ENCODE measurements at places on chromosomes 13 and 19. TPM values are rescaled to one million over a fixed set of nuclear protein-coding genes. Genes with fewer than 3 reads are reported as not detected.

Gene TTC9B
- not detected for total RNA-seq

Gene PLVAP
- total RNA-seq = 0.11 TPM

Gene SGCG
- not detected for total RNA-seq

Gene C19orf33
- not detected for total RNA-seq

Gene TEX26
- not detected for total RNA-seq

DNA sequence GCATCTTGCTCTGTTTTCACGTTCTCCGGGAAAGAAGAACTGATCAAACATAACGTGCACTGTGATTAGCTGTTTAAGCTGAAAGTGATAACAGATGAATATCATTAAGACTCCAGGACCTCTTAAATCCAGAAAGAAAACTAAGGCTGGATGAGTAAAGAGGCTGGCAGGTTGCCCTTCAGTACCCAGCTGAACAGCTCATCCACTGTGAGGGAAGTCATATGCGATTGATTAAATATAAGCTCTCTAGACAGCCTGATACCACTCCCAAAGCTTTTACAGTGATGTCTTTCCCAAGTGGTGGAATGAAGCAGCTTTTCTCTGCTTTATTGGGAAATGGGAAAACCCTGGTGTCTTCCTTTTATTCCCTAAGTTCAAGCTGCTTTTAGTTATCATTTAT lies 116.9 kb downstream of the EFNB2 start:
- peaks cover 10% of the 10 kb centered on the region for H3K27me3 ChIP-seq
- peaks cover 2% of the 10 kb centered on the region for H3K4me1 ChIP-seq
- H3K27ac ChIP-seq = no peak overlapping the region
- H3K4me3 ChIP-seq = no peak overlapping the region
- DNase-seq = no peak

DNA sequence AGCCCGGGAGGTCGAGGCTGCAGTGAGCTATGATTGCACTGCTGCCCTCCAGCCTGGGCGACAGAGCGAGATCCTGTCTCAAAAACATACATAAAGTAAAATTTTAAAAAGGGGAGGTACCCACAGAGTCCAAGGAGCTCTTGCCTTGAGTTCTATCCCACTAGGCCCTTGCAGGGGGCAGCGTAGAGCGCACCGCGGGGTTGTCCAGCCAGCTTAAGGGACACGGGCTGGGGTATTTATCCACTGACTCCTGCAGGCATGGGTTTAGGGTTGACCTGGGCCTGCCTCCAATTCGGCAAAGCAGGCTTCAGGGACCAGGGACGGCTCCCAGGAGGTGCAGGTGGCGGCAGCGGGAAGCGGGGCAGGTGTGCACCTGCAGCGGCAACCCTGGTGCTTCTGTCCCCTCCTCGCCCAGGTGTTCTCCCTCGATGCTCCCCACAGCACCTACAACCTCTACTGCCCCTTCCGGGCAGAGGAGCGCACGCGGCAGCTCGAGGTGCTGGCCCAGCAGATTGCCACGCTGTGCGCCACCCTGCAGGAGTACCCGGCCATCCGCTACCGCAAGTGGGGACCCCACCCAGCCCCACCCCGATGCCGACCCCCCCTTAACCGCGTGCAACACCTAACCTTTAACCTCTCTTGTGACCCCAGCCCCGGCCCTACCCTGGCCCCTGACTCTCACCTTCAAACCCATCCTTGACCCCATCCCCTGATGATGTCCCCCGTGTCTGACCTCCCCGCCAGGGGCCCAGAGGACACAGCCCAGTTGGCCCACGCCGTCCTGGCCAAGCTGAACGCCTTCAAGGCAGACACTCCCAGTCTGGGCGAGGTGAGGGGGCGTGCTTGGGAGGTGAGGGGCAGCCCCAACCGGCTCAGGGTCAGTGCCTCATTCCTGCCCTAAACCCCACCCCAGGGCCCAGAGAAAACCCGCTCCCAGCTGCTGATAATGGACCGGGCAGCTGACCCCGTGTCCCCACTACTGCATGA lies 4.7 kb downstream of the STXBP2 start:
- no peak overlapping the region for H3K27ac ChIP-seq
- DNase-seq = no peak
- peaks cover 35% of the 10 kb centered on the region for H3K4me1 ChIP-seq
- no peak overlapping the region for H3K4me3 ChIP-seq
- no peaks in the 10 kb centered on the region for H3K27me3 ChIP-seq

- H3K4me3 ChIP-seq = no peak overlapping the region
- H3K36me3 ChIP-seq = no peaks in the 10 kb centered on the region
- no peak overlapping the region for H3K27ac ChIP-seq
- no peaks in the 10 kb centered on the region for H3K27me3 ChIP-seq
- H3K4me1 ChIP-seq = peaks cover 2% of the 10 kb centered on the region
These were observed 8.5 kb upstream of the TUBB4A start for GRCh38 chr19:6510618-6511017.

GRCh38 chr13:20297181-20297580 lies 65.1 kb upstream of the GJB6 start:
- no peaks in the 10 kb centered on the region for H3K36me3 ChIP-seq
- H3K4me3 ChIP-seq = no peak overlapping the region
- peaks cover 17% of the 10 kb centered on the region for H3K27me3 ChIP-seq
- DNase-seq = no peak

Measured in activated CD8-positive, alpha-beta T cell treated with anti-CD3 and anti-CD28 coated beads, Interleukin-2, amount 10 ng/mL, durations not matched to agents 7 days and 5 days (primary cell).